ENCODE measurements at places on chromosomes 4 and X.

GRCh38 chr4:134663742-134664141 is 462.2 kb upstream of the PABPC4L start:
- DNase-seq, result no peak

GRCh38 chr4:151558496-151559113 is 149.6 kb downstream of the FHIP1A start:
- no peak for DNase-seq

DNA sequence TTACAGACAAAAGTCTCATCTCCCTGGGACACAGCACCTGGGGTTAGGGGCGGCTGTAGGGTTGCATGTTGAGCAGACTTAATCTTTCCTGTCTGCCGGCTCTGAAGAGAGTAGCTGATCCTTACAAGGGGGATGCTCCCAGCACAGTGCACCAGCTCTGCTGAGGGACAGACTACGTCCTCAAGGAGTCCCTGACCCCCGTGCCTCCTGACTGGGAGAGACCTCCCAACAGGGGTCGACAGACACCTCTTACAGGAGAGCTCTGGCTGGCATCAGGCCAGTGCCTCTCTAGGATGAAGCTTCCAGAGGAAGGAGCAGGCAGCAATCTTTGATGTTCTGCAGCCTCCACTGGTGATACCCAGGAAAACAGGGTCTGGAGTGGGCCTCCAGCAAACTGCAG is 506.0 kb upstream of the FMR1 start:
- DNase-seq, result no peak

DNA sequence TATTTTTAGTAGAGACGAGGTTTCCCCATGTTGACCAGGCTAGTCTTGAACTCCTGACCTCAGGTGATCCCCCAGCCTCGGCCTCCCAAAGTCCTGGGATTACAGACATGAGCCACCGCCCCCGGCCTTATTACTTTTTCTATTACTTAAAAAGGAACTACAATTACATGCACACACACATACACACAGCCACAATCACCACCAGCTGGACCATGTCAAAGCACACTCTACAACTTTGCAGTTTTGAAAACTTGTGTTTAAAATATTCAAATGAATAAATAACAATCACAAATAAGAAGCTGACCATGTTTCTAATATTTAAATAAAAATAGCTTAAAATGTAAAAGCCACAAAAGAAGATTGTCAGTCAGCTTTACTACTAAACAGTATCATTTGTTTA is 23.4 kb downstream of the SLC10A7 start:
- DNase-seq, result no peak

- DNase-seq, result peak; percentile 38
Observed at GRCh38 chr4:186149872-186150271, 41.5 kb upstream of the CYP4V2 start.

DNA sequence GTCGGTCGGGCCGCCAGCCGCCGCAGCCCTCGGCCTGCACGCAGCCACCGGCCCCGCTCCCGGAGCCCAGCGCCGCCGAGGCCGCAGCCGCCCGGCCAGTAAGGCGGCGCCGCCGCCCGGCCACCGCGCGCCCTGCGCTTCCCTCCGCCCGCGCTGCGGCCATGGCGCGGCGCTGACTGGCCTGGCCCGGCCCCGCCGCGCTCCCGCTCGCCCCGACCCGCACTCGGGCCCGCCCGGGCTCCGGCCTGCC is 213 bp downstream of the NFKB1 start:
- no peak for DNase-seq

DNA sequence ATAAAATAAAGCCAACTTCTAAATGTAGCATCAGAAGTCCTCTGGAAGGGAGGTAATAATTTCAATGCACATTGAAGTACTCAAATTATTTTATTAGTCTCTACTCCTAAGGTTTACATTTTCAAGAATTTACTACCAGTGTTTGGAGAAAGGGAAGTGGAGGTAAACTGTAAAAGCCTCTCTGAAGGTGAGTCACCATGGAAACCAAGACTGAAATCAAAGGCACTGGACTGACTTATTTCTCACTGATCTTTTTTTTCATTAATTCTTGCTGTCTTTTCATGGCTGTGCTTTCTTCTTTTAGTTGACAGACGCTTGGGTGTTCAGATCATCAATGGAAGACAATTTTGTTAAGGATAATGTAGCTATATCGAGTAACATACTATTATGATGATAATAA is 9.7 kb downstream of the SLC39A8 start:
- peak; percentile 12 for DNase-seq

DNA sequence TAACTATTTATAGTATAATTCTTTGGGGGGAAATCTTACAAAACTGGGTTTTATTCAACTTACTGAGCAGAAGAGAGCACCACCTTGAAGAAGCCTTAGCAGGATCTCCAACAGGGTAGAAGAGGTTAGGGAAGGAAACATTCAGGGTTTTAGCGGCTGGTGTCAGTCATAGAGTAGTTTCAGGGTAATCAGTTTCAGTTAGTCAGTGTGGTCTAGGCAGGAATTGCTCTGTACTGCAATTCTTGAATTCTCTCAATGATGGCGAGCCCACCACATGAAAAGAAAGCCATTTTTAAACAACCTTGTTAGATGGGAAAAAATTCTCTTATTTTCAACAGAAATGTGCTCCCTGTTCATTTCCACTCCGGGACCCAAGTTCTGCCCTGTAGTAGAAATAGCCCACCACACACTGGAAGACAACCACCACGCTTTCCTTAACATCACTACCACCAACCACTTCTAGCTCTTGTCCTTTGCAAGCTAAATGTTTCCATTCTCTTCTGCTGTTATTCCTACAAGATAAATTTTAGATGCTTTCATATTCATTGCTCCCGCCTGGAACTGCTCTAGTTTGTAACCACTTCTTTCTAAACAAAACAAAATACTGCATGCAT is 25.9 kb downstream of the COL25A1 start:
- no peak for DNase-seq

GRCh38 chr4:179116011-179116410 is 1673.8 kb upstream of the AGA start:
- DNase-seq, result no peak

- DNase-seq, result no peak
Observed at GRCh38 chr4:109820563-109820962, 5.0 kb downstream of the GAR1 start.

GRCh38 chrX:132497432-132497831 is 8.6 kb upstream of the MBNL3 start:
- DNase-seq, result no peak

GRCh38 chr4:142402900-142403299 is 443.2 kb downstream of the INPP4B start:
- peak; percentile 75 for DNase-seq

- DNase-seq, result no peak
Observed at GRCh38 chrX:113422323-113422722, 581.7 kb upstream of the AMOT start.

- DNase-seq, result no peak
Observed at GRCh38 chrX:149607699-149608098, 12.6 kb upstream of the HSFX2 start.

DNA sequence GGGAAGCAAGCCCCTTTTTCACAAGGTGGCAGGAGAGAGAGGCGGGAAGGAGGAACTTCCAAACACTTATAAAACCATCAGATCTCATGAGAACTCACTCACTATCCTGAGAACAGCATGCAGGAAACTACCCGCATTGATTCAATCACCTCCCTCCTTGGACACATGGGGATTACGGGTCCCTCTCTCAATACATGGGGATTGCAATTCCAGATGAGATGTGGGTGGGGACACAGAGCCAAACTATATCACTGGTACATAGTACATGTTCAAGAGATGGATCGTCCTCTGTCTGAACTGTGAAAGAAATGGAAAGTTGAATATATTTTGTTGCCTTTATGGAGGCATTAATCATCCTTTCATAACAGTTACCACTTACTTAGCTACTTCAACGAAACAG is 12.8 kb downstream of the EREG start:
- no peak for DNase-seq

GRCh38 chrX:78383594-78383993 is 56.2 kb upstream of the CYSLTR1 start:
- DNase-seq, result no peak

DNA sequence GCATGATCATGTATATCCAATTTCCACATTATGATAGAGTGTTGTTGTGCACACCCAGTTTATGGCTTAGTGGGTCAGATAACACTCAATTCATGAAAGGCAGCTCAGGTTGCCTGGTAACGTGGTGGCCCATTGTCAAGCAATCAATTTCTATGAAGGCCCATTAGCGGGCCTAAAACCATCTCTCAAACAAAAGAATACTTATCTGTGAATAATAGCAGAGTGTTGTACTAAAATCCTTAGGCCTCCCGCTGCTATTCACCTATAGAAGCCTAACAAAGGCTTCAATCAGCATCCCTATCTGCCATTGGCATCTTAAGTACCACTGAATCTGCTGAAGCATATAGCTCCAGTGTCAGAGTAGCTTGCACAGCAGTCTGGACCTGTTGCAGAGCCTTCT is 849.6 kb upstream of the POU3F4 start:
- DNase-seq, result no peak

DNA sequence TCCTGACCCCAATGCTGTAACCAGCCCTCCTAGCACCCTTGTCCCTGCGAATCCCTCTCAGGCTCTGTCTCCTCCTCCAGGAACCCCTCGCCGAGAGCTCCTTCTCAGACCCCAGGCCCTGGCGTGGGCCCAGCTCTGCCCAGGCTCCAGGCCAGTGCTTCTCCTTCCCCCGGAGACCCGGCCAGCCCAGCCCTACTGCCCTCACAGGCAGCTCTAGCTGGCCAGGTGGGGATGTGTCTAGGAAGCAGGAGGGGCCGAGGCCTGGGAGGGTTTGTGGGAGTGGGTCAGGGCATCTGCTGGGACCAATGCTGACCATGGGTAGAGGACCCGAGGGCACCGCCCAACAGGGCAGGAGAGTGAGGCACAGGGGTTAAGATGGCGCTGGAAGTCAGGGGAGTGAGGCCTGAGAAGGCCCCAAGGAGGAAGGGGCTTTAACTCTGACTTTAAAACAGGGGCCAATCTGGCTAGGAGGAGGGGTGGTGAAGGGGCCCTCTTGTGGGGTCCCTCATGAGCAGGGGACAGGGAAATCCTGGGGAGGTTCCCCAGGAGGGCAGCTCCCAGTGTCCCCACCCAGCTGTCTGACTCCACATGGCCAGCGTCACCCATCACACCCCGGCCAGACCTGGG is 64.7 kb upstream of the NKX1-1 start:
- DNase-seq, result no peak

GRCh38 chr4:100898844-100899243 is 381.0 kb upstream of the EMCN start:
- DNase-seq, result no peak

- DNase-seq, result no peak
Observed at GRCh38 chr4:67699603-67700002, 1.4 kb downstream of the UBA6 start.

DNA sequence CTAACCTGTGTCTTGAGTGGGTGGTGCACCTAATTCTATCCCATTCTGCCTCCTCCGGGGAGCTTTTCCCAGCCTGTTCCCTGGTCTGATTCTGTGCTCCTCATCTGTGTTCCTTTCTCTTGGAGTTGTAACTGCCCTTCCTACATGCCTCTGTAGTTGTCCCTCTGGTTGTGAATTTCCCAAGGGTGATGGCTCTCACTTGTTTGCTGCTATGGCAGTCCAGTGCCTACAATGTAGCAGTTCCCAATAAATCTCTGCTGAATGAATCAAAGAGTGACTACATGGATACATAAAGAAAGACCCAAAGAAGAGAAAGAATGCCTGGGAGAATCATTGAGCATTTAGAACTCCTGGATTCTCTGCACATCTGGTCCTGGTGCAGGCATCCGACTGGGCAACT is 141.6 kb downstream of the HS3ST1 start:
- no peak for DNase-seq

DNA sequence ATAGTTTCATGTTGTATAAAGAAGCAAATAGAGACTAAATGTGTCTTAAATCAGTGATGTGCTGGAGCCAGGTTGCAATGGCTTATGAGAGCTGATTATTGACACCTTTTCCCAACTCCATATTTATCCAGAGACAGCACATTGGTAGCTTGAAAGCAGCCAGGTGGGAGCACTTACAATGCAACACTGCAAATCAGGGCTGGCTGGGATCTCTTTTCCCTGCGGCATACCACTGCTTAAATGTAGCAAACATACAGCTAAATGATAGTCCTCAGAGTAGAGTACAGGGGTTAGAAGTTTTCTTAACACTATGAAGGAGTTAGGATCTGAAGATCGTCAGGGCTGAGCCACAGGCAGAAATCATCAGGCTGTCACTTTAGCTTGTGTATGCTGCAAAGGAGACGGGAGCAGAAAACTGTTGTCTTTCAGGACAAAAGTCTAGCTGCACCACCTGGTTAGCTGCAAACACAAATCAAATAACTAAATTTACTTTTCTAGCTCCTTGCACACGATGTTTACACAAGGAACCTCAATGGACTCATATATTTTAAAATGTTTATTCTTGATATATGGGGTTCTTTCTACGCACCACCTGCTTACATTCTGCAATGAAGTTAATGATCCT is 527.3 kb downstream of the TLL1 start:
- DNase-seq, result no peak

- no peak for DNase-seq
Observed at GRCh38 chrX:153965406-153965805, 6.2 kb downstream of the HCFC1 start.

- DNase-seq, result no peak
Observed at GRCh38 chrX:107970073-107970472, 12.1 kb downstream of the TEX13B start.

All from M059J (cell line).